Karpas-422 (cell line): ENCODE measurements at places on chromosomes 3 and 15. TPM values are rescaled to one million over a fixed set of nuclear protein-coding genes. Genes with fewer than 3 reads are reported as not detected.

Gene GABRA5
- total RNA-seq = not detected in 2 replicates

Gene SOX2
- total RNA-seq = 0.51 and 0.63 TPM in 2 replicates

Gene GBE1
- total RNA-seq = 71.5 and 134 TPM in 2 replicates

GRCh38 chr3:64766440-64766839 lies 78.6 kb upstream of the ADAMTS9 start:
- no peak for DNase-seq
- H3K4me1 ChIP-seq = no peaks in the 10 kb centered on the region
- H3K36me3 ChIP-seq = no peaks in the 10 kb centered on the region
- no peak overlapping the region for H3K27ac ChIP-seq
- H3K27me3 ChIP-seq = no peaks in the 10 kb centered on the region

DNA sequence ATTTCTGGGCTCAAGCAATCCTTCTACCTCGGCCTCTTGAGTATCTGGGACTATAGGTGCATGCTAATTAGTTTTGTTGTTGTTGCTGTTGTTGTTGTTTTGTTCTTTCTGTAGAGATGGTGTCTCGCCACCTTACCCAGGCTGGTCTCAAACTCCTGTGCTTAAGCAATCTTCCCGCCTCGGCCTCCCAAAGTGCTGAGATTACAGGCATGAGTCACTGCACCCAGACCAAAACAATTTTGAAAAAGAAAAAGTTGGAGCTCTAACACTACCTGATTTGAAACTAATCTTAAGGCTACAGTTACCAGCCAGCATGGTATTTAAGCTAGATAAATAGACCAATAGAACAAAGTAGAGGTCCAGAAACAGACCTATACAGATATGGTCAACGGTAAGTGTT lies 29.8 kb downstream of the KPNA1 start:
- no peaks in the 10 kb centered on the region for H3K27me3 ChIP-seq
- H3K4me3 ChIP-seq = no peak overlapping the region
- no peak overlapping the region for H3K27ac ChIP-seq
- H3K4me1 ChIP-seq = peaks cover 5% of the 10 kb centered on the region; the same call in 1 of the 2 replicates
- H3K36me3 ChIP-seq = peaks cover 12% of the 10 kb centered on the region; the same call in 1 of the 2 replicates

DNA sequence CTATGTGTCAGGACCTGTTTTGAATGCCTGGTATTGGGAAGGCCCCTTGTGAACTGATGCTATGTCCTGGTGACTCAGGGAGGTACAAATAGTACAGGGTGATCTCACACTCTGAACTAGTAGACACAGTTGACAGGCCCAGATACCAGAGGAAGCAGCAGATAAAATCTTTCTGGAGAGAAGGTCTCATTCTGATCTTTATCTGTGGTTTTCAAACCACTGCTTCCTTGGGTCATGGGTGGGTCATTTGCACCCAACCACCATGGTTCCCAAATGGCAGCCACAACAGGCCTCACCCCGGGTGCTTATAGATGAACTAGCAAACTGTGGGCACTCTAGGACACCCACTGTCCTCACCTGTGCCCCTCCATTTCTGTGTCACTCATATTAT lies 43.4 kb downstream of the PXYLP1 start:
- DNase-seq = no peak
- no peaks in the 10 kb centered on the region for H3K4me1 ChIP-seq
- H3K4me3 ChIP-seq = no peak overlapping the region
- H3K27ac ChIP-seq = no peak overlapping the region
- H3K36me3 ChIP-seq = no peaks in the 10 kb centered on the region
- no peaks in the 10 kb centered on the region for H3K27me3 ChIP-seq

DNA sequence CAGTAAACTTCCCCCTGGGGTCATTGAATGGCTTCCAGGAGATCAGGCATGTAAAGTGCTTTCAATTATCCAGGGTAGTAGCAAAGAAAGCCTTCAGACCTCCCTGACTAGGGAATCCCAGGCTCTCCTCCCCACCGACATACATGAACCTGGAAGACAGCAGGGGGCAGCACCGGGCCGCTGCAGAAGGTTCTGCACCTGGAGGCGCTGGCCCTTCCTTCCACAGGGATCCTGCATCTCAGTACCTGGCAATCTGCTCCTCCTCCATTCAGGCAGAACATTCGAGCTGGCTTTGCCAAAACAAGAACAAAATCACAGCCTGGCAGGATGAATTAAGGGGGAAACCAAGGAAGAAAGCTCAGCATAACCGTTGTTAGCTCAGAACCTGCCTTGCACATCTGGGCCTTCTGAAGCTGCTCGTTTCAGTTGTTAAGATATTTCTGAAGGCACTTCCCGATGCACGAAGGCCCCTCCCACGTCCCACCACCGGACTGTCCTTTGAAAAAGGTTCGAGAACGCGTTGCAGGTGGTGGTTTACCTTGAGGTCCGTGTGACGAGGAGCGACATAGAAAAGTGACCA lies 237.7 kb downstream of the SLCO3A1 start:
- no peaks in the 10 kb centered on the region for H3K36me3 ChIP-seq
- DNase-seq = no peak
- H3K4me3 ChIP-seq = no peak overlapping the region

GRCh38 chr3:152328841-152329240 lies 60.1 kb downstream of the MBNL1 start:
- peak overlapping the region; percentile 35 for H3K27ac ChIP-seq
- H3K4me3 ChIP-seq = no peak overlapping the region
- peaks cover 37% of the 10 kb centered on the region for H3K4me1 ChIP-seq
- H3K36me3 ChIP-seq = peaks cover 14% of the 10 kb centered on the region
- DNase-seq = no peak

DNA sequence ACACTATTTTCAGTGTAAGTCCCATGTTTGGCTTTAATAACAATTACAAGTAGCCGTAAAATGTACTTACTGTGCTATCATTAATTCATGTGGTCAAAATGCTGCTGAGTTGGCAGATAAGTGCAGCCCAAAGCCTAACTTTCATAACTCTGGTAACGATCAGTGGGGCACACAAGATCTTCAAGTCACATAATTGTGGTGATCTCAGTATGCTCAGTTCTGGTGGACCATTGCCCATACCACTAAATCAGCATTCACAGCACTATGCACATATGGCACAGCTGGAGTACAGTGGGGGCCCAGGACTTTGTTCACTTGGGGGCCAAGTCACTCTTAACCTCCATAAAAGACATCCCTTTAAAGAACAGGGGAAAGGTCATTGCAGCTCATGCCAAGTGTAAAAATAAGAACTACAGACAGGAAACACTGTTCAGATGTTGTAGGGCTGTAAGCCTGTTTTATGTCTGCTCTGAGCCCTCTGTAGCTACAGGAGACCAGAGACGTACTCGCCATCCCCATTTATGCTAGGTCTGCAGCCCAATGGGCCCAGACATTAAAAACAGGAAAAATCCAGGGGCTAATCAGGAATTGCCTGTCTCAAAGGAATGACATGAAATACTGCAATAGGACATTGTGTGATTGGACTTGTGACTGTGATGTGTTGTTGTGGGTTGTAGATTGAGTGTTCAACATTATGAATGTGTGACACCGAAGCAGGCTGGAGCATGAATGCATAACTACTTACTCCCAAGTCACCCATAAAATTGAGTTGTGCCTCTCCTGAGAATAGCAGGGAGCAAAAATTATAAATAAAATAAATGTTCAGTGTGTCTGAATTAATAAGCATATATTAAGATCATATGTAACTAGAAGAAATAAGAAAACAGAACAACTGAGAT lies 282.5 kb upstream of the EPHA3 start:
- DNase-seq = no peak
- H3K27ac ChIP-seq = no peak overlapping the region
- H3K36me3 ChIP-seq = no peaks in the 10 kb centered on the region

DNA sequence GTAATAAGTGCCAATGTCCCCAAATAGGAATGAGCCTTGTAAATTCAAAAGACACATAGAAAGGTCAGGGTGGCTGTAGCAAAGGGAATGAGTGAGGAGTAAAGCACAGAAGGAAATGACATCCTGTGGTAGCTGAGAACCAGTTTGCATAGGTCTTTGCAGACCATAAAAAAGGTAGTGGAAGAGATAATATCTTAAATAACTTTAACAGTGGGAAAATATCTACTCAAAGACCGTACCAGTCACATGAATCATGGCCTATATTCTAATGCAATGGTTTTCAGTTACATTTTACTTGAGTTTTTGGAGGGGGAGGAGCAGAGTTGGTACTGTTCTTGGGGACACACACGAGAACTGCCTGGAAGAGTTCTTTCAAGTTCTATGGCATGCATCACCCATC lies 297.3 kb upstream of the ADAMTS9 start:
- no peak overlapping the region for H3K27ac ChIP-seq
- H3K27me3 ChIP-seq = no peaks in the 10 kb centered on the region
- no peak overlapping the region for H3K4me3 ChIP-seq

GRCh38 chr3:116444819-116445310 lies 422 bp downstream of the LSAMP start:
- H3K27ac ChIP-seq = no peak overlapping the region
- H3K36me3 ChIP-seq = no peaks in the 10 kb centered on the region
- no peaks in the 10 kb centered on the region for H3K4me1 ChIP-seq
- no peak overlapping the region for H3K4me3 ChIP-seq
- DNase-seq = no peak

GRCh38 chr3:45509038-45509767 lies 85.3 kb upstream of the LIMD1 start:
- H3K36me3 ChIP-seq = peaks cover 3% of the 10 kb centered on the region; the same call in 1 of the 2 replicates
- no peaks in the 10 kb centered on the region for H3K4me1 ChIP-seq
- no peaks in the 10 kb centered on the region for H3K27me3 ChIP-seq
- no peak overlapping the region for H3K4me3 ChIP-seq

GRCh38 chr3:115615001-115615814 lies 8.1 kb upstream of the GAP43 start:
- no peak overlapping the region for H3K27ac ChIP-seq
- H3K27me3 ChIP-seq = no peaks in the 10 kb centered on the region
- H3K4me3 ChIP-seq = no peak overlapping the region
- DNase-seq = no peak
